ENCODE measurements at places on chromosomes 4 and X.

- DNase-seq = no peak
These were observed 1.0 kb upstream of the TBC1D9 start for GRCh38 chr4:140757232-140757630.

- DNase-seq = no peak
These were observed 728 bp upstream of the HGFAC start for GRCh38 chr4:3440979-3441500.

DNA sequence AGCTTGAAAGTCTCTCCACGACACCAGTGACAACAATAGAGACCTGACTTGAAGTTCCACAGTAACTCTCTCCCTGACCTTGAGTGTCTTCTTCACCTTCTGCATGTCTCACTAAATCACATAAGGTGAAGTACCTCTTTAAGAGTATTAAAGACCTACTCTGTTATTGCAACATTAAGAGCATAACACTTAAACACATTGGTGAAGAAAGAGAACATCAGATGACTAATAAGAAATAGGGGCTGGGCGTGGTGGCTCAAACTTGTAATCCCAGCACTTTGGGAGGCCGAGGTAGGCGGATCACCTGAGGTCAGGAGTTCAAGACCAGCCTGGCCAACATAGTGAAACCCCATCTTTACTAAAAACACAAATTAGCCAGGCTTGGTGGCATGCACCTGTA, 33.9 kb upstream of the MAPK10 start:
- DNase-seq = no peak

- no peak for DNase-seq
These were observed 73.1 kb downstream of the FAT1 start for GRCh38 chr4:186650401-186651180.

DNA sequence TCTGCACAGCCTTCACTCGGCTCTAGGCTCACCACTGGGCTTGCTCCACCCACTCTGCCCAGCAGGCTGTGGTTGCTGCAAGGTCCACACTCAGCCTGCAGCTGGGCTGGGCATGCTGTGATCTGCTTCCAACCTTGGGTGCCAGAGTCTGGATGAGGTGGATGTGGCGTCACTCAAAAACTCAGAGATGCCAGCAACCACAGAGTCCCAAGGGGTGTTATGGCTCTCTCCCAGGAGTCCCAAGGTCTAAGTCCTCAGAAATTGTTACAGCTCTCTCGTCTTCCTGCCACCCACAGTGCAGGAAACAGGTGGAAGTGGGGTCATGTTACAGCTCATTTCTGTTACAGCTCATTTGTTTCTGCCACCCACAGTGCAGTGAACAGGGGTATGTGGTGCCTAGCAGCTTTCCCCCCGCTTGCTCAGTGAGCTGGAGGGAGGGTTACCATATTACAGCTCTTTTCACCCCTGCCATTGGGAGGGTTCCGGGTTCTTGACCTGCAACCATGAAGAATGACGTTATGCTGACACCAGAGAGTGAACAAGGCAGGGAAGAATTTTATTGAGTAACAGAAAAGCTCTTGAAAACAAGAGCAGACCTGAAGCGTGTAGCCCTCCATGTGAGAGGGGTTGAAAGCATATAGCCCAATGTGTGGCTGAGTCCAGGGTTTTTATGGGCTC, 893.9 kb downstream of the PCDH7 start:
- no peak for DNase-seq

GRCh38 chr4:165191814-165192499, 15.4 kb upstream of the KLHL2 start:
- DNase-seq = no peak

DNA sequence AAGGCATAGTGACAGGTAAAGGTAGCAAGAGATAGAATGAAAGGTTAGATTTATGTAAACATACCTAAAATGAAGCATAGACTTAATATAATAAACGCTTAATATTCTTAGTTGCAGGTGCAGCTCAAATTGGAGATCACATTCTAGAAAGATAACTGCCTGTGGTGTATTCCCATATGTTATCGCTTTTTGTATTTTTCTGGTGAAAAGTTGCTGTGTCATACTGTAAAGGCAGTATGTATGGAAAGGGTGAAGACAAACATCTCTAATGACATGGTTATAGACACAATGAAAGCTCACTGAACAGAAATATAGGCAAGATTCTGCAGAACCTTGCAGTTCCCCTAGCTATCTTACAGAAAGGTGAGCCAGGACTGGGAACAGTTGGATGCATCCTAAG, 240.3 kb downstream of the DCLK2 start:
- no peak for DNase-seq

DNA sequence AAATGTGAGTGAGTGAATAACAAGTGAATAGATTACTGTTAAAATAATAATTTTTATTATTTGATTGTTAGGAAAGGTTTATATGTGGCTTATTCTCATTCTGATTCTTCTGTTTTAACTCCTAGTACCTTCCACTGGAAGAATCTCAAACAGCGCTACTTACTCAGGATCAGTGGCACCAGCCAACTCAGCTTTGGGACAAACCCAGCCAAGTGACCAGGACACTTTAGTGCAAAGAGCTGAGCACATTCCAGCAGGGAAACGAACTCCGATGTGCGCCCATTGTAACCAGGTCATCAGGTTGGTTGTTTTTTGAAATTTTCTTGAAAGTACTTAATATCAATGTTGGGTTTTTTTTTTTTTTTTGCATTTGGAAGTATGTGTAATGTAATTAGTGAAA, 117.6 kb upstream of the BMPR1B start:
- no peak for DNase-seq

DNA sequence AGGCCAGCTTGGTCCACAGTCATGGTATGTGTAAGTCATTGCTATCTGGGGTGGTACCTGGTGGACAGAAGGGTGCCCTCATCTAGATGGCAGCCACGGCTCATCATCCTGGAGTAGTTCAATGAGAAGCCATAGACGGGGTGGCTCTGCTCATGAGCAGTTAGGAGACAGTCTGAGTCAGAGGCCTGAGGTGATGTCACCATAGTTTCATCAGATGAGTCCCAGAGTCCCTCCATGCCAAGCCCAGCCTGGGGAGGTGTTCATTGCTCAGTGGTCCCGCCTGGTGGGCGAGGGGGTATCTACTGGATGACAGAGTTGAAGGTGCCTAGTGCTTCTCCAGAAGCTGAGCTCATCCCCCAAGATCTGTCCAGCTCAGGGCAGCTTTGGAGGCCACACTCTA, 49.8 kb downstream of the DLG3 start:
- no peak for DNase-seq

Measured in T-helper 2 cell (primary cell).